Karpas-422 (cell line): ENCODE measurements at places on chromosomes 1 and 21. TPM values are rescaled to one million over a fixed set of nuclear protein-coding genes. Genes with fewer than 3 reads are reported as not detected.

DNA sequence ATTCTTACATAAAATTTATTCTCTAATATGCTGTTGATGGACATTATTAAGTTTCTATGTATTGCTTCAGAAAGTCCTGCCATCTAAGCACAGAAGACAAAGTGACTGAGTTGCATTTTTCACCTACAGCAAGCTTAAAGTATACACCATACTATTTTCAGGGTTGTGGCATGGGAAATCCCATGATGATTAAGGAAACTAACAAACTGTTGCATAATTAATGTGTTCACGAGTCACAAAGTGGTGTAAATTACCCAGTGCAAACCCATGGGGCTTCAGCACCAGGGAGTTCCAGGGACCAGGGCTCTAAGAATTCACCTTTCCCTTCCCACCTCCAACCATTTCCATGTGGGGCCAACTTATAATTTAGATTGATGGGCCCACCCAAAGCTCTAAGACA lies 81.9 kb upstream of the NR5A2 start:
- no peak for DNase-seq

The MX2 gene
- total RNA-seq = 27.8 and 31.0 TPM in 2 replicates

The PIGR gene
- not detected in 2 replicates for total RNA-seq

GRCh38 chr1:35847935-35848565 lies 35.0 kb upstream of the AGO1 start:
- DNase-seq = no peak

The FCGR3B gene
- total RNA-seq = not detected in 2 replicates

GRCh38 chr1:169731446-169731845 lies 2.4 kb downstream of the SELE start:
- no peak for DNase-seq

GRCh38 chr21:42798106-42798505 lies 81.2 kb downstream of the WDR4 start:
- no peak for DNase-seq

- no peak for DNase-seq
These were observed 10.7 kb upstream of the LAMB3 start for GRCh38 chr1:209662879-209663327.

- DNase-seq = no peak
These were observed 153.5 kb downstream of the TGFBR3 start for GRCh38 chr1:91732291-91733107.

The PTPN7 gene
- 33.4 and 39.2 TPM in 2 replicates for total RNA-seq

- DNase-seq = no peak
These were observed 1.2 kb upstream of the TSPAN2 start for GRCh38 chr1:115090540-115090939.

The KIF2C gene
- total RNA-seq = 26.7 and 33.9 TPM in 2 replicates

DNA sequence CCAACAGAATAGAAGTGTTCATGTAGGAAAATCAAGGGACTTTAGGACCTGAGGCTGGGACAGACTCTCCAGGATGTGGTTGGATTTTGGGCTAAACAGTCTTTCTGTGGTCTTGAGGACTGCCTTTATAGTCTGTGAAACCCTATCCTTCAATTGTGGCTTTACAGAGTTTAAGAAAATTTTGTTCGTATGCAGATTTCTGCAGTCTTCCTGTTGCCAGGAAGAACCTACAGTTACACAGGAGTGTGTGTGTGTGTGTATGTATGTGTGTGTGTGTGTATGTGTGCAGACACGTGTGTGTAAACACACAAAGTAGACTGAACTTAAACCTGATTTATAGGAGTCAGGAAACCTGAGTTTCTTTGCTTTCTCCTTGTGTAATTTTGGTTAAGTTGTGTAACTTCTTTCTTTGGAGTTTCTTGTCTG lies 22.8 kb downstream of the NEK7 start:
- peak; percentile 56 for DNase-seq

GRCh38 chr1:61428146-61428545 lies 296.8 kb downstream of the TM2D1 start:
- DNase-seq = no peak

The TYW3 gene
- 15.9 and 33.0 TPM in 2 replicates for total RNA-seq

The RNU1-3 gene
- total RNA-seq = under 0.01 TPM in 2 replicates

The SIM2 gene
- not detected in 2 replicates for total RNA-seq

GRCh38 chr1:156641761-156642264 lies at the start of gene BCAN:
TSS of gene BCAN (plus strand) at chr1:156642117. CDS start at chr1:156646055, 3,938 bp downstream.
- no peak for DNase-seq

DNA sequence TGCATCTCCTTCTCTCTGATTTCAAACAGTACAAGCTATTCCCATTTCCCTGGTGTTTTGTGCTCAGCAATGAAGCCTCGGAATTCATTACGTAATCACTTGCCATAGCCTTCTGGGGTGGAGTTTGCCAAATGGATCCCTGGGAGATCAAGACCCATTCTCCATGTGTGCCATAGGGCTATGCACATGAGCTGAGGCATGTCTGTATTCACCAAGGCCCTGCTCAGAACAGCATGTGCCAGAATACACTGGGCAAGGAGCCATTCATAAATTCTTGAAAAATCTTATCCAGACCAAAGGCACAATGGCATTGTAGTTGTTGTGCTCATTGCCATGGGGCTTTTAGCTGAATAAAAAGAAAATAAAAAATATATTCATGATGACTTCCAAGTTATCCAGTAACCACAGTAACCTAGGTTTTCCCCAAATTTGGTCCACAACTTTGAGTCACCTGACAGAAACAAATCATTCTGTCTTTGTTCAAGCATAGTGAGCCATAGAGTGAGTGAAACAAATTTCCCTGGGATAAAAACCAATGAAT lies 53.0 kb downstream of the CRB1 start:
- no peak for DNase-seq

DNA sequence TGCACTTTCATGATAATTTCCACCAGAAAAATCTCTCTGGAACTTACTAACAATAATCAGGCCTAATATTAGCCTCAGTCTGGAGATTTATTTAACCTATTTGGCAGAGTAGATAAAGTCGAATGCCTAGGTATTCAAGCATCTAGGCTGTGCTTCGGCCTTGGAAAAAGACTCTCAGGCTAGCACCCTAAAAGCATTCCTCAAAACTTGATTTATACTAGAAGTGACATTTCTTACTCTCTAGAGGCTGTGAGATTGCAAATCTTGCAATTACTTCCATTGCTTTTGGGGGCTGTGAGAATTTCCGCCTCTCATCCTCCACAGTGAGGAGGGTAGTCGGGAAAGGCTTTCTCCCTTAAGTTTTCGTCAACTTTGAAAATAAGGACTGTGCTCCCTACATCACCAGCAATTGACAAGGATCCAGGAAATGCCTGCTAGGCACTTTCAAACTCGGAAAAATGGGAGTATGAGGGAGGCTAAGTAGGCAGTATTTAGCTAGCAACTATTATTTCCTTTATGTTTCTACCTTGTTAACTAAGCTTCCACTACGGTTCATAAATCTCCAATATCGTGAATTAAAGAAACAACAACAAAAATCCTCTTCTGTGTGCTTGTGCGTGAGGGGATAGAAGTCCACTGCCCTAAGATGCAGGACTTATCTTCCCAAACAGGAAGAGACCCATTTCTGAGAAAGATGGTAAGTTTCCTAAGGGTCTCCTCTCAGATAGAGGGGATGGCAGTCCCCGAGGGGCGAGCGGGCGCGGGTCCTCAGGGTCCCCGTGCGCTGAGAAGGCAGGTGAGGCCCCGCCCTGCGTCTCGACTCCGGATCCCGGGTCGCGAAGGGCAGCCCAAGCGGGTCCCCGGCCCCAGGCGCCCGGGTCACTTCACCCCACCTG lies 1.1 kb upstream of the LMO4 start:
- no peak for DNase-seq

DNA sequence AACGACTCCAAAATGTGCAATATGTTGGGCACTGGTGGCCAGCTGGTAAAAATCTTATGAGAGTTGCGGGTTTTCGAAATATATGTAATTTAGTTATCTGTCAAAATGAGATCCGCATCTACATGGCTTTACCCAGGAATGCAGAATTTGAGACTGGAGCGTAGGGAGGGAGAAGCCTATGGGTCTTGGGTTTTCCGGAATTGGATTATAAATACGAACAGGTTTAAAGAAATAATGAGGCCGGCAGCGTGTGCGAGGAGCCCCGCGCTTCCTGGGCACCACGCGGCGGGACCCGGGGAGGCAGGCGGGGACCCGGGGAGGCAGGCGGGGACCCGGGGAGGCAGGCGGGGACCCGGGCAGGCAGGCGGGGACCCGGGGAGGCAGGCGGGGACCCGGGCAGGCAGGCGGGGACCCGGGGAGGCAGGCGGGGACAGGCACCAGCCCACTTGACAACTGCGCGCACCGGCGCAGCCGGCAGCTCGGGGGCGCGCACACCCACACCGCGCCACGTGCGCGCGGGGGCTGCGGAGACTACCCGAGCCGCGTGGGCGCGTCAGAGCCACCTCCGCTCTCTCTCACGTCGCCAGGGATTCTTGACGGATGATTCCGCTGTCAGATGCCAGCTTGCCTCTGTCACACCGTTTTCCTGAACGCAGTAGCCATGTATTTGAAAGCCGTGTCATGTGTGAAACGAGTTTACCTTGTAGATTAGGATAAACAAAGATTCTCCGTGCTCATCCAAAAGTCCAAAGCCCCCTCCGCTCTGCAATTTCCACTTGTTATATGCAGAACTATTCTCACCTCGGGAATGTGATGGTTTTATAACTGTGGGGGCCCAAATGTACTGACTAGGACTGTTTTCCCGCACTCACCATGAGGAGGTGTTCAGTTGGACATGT lies 54.3 kb upstream of the HNRNPU start:
- peak; percentile 70 for DNase-seq

- no peak for DNase-seq
These were observed 738.7 kb downstream of the LTN1 start for GRCh38 chr21:28253961-28254360.

The CHI3L2 gene
- total RNA-seq = not detected in 2 replicates

DNA sequence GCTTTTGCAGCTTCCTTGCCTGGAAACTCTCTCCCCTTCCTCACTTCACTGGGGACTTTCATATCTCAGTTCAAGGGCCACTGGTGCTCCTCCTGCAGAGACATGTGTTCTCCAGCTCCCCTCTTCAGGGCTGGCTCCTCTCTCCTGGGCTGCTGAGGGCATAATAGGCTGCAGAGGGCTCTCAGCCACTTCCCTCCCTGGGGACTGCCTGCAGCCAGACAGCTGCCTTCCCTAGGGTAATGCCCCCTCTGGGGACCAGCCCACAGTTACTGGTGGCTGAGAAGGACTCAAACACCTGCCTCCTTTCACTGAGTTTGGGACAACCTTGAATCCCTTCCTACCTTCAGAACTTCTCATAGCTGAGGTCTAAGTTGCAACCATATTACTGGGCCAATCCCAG lies 104.8 kb upstream of the POU3F1 start:
- peak; percentile 95 for DNase-seq

The DISP3 gene
- 0.04 and 0.25 TPM in 2 replicates for total RNA-seq

- DNase-seq = no peak
These were observed 1.7 kb upstream of the WNT9A start for GRCh38 chr1:227949341-227949921.

GRCh38 chr1:101697072-101697471 lies 299.7 kb downstream of the OLFM3 start:
- DNase-seq = no peak

- no peak for DNase-seq
These were observed 417.3 kb downstream of the USH2A start for GRCh38 chr1:216005916-216006315.

- DNase-seq = no peak
These were observed 6.9 kb upstream of the ATXN7L2 start for GRCh38 chr1:109476825-109477224.

GRCh38 chr1:219826290-219826689 lies 102.1 kb downstream of the SLC30A10 start:
- no peak for DNase-seq

- no peak for DNase-seq
These were observed 40.3 kb downstream of the PRRX1 start for GRCh38 chr1:170704256-170704655.

DNA sequence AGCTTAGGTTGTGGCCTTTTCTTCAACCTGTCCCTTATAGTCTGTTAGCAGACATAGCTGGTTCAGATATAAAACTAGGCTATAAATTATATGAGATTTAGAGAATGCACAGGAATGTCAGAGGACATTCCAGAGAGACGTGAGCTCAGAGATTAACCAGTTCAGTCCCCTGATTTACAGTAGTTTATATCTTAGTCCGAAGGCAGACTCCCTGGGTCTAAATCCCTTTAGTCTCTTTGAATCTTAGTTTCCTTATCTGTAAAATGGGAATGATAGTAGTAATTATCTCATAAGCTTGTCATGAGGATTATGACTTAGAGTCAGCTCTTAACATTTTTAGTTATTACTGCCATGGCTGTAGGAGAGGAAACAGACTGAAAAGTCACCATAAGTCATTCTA lies 45.5 kb upstream of the PLXNA2 start:
- no peak for DNase-seq

GRCh38 chr1:214537219-214537618 lies 14.2 kb downstream of the PTPN14 start:
- DNase-seq = no peak

DNA sequence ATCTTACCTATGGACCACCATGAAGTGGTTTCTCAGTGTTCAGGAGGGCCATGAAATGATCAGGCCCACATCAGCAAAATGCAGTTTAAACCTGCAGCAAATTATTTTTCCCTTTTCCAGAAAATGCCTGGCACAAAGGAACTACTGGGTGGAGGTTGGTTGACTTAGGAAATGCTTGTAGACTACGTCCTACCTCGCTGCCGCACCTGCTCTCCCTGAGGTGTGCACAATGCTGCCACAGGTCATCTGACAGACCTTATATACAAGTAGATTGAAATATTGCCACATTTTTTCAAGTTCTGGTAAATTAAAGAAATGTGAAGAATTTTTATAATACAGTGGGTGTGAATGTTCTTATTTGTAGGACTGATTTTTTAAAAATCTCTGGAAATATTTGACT lies 166.7 kb upstream of the PDE4B start:
- no peak for DNase-seq

- DNase-seq = no peak
These were observed 241.5 kb downstream of the C1orf94 start for GRCh38 chr1:34418166-34418565.

- no peak for DNase-seq
These were observed 35.5 kb downstream of the LRRC3 start for GRCh38 chr21:44490816-44491215.

GRCh38 chr1:231194476-231194842 lies 32.6 kb downstream of the TRIM67 start:
- DNase-seq = no peak

- DNase-seq = no peak
These were observed 4.1 kb downstream of the SNX27 start for GRCh38 chr1:151615711-151616504.

The ATP6V1G3 gene
- total RNA-seq = not detected in 2 replicates

DNA sequence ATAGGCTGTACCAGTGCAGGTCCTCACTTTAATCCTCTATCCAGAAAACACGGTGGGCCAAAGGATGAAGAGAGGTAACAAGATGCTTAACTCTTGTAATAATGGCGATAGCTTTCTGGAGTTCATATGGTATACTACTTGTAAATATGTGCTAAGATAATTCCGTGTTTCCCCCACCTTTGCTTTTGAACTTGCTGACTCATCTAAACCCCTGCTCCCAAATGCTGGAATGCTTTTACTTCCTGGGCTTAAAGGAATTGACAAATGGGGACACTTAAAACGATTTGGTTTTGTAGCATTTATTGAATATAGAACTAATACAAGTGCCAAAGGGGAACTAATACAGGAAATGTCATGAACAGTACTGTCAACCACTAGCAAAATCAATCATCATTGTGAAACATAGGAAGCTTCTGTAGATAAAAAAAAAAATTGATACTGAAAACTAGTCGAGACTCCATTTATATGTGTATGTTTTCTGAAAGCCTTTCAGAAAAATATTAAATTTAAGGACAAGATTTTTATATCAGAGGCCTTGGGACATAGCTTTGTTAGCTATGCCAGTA lies 7.0 kb downstream of the SOD1 start:
- no peak for DNase-seq

The FGGY gene
- 4.7 and 7.2 TPM in 2 replicates for total RNA-seq

The HES4 gene
- total RNA-seq = not detected in 2 replicates

GRCh38 chr1:206503591-206504362 lies 3.6 kb upstream of the RASSF5 start:
- DNase-seq = peak; percentile 42

The NUP210L gene
- total RNA-seq = not detected in 2 replicates
